ENCODE measurements at places on chromosomes 5 and 9. TPM values are rescaled to one million over a fixed set of nuclear protein-coding genes. Genes with fewer than 3 reads are reported as not detected.

GRCh38 chr5:96835791-96836191, 28.0 kb upstream of the ERAP1 start:
- DNase-seq = no peak

DNA sequence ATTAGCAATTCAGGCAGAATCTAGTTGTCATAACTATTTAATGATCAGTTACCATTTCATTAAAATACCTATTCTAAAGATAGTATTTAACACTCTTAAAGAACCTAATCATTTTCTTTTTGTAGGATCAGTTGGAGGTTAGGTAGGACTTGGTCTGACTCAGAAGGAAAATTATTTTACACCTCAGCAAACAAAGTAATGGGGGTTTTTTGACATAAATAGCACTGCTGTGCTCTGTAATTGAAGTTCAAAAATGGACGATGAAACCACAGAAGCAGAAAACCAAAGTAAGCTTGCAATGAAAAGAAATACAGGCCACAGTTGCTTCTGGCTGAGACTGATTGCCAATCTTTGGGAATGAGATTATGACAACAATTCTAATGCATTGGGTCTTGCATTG, 187.0 kb upstream of the TRPM3 start:
- DNase-seq = no peak

DNA sequence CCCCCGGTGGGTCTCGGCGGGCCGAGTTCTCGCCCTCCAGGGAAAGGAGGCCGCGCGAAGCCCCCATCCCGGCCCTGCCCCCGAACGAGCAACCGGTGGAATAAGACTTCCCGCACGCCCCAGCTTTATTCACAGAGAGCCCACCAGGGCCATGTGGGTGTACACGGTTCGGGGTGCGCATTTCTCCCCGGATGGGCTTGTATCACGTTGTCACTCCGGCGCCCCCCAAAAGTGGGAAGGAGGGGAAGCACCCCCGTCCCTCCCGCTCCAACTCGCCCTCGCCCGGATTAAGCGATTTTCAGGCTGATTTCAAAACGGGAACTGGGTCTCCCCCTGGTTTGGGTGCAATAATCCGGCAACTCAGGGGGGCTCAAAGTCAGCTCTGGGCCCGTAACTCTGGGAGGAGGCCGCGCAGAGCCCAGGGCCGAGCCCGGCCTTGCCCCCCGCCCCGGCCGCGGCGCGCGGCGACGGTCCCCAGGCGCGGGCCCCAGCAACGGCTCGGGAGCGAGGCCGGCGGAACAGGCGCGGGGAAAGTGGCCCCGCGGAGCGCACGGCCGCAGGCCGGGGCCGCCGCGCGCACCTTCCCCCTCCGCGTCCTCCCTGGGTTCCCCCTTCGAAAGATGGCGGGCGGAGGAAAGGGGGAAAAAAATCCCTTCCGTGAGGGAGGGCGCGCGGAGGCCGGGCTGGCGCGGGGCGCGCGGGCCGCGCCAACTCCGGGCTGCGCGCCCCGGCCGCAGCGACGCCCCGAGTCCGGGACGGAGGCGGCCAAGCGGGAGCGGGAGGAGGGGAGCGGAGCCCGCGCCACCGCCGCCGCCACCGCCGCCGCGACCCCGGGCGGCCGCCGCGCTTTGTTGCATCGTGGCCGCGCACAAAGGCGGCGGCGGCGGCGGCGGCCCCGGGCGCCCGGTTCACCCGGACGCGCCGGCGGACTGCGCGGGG, 644 bp downstream of the BRD3 start:
- DNase-seq = peak; percentile 31

GRCh38 chr9:136798708-136799078, 2.6 kb downstream of the CCDC183 start:
- no peak for DNase-seq

DNA sequence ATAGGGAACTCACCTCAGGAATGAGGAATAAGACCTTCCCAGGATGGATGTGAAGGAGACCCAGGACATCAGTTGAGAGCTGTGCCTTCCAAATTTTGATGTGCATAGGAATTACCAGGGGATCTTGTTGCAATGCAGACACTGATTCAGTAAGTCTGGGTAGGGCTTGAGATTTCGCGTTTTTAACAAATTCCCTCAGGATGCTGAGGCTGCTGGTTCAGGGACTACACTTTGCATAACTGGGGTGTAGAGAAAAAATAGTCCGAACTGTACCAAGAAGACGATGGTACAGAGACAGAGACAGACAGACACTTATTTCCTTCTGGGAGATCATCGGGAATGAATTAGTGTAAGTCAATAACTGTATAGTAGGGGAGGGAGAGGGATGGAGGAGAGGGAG, 82.3 kb upstream of the FREM1 start:
- DNase-seq = no peak

DNA sequence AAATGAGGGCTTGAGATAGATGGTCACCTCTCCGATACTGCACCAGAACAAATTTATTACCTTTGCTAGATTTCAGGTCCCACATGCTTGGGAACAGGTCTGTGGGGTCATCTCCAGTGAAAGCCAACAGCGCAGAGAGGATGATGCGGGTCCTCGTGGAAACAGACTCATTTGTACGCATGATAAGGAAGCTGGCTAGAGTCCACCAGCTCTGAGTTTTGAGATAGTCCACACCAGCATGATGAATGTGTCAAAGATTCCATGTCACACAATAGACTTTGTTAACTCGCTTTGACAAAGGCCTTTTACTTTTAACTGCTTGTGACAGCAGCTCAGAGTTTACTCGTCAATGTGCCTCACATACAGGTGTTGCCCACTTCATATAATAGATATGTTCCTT, 105.4 kb upstream of the TBCA start:
- peak; percentile 18 for DNase-seq

DNA sequence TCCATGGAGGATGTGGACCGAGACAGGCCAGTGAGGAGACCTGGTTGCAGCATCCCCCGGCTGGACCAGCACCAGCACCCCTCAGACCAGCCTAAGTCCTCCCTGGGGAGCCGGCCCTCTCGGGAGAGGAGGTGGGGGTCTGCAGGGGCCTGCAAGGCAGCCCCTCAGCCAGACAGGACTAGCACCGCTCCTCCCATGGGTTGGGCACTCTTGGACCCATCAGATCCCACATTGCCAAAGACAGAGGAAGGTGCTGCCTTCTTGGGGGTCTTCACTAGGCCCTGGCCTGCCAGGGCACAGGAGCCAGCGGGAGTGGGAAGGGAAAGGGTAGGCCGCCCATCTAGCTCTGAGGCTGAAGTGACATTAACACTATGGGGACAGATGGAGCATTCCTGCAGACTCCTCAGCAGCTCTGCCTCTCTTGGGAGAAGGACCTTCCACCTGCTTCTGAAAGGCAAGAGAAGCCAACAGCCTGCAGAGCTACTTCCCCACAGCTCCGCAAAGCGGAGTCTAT, 6.8 kb downstream of the IL13 start:
- no peak for DNase-seq

SMIM33 gene
- polyA plus RNA-seq = not detected

CEL gene
- polyA plus RNA-seq = 0.75 TPM

DNA sequence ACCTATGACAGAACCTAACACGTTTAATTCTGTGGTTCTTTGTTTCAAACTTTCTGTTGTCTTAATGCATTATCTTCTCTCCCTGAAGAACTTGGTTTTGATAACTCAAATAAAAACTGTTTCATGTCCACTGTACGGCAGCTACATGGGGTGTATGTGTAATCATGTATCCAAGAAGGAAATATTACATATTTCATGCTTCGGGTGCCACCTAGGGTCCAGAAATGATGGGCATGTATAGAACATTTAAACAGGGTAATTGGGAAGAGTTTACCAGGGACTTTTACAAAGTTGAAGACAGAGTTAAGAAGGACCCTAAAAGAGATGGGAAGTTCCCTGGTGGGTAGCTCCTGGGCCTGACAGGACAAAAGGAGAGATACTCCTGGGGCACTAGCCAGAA, 291.3 kb downstream of the FBXL7 start:
- no peak for DNase-seq

CAPSL gene
- polyA plus RNA-seq = 0.09 TPM

TENT4A gene
- 19.8 TPM for polyA plus RNA-seq

GRCh38 chr5:158908425-158909220, 191.1 kb downstream of the EBF1 start:
- DNase-seq = no peak

DNA sequence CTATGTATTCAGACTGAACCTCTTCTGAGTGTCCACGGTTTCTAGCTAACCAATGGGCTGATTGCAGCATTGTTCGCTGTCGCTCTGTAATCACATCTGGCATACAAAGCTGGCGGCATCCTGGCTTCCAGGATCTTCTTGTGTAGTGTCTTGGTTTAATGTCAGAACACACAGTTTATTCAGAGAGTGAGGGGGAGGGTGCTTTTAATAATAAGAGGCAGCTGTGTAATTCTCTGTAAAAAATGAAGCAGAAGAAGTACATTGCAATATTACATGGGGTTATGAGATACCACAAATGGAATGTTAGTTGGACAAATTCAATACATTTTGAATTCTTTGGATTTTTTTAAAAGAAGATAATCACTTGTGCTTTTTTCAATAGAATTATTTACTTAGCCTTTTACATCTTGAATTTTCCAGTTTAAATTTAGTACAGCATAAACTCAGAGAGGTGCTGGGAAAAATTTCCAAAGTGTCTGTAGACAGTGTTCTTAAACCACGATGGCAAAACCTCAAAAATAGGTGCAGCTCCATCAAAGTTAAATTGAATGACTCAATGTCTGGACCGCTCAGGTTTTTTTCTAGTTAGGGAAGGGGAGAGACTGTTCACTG, 206.0 kb downstream of the PCSK1 start:
- DNase-seq = peak; percentile 97

GRCh38 chr5:169279125-169279524, 21.8 kb downstream of the SLIT3 start:
- DNase-seq = no peak

DNA sequence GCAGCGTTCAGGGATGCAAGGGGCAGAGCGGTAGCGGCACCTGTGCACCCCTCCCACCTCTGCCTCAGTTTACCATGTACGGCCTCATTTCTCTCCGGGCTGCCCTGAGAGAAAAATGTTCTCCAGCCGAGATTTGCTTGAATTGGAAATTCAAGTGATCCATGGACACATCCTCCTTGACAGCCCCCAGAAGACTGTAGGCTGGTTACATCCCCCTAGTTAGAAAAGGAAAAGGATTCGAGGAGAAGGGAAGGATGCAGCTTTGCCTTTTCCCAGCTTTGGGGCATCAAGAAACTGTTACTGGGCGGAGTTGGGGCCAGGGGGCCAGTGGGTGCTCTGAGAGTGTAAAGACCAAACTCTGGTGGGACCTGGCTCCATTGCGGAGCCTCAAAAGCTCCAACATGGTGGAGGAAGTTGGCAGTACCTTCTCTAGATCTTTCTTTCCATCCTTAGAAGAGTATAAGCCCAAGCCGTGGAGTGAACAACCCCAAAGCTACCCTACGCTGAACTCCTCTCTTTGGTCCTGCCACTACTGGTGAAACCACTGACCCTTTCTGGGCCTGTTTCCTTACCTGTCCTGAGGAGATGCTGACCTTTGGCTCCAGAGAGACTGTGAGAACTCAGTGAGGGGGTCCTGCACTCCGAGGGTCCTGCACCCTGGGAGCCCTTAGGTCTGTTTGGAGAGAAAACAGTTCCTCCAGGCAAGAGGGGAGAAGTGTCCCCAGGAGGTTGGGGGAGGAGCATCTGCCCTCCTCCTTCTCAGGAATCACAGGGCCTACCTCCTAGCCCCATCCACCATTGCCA, 1.0 kb upstream of the BARX1 start:
- no peak for DNase-seq

KCNT1 gene
- polyA plus RNA-seq = not detected

DNA sequence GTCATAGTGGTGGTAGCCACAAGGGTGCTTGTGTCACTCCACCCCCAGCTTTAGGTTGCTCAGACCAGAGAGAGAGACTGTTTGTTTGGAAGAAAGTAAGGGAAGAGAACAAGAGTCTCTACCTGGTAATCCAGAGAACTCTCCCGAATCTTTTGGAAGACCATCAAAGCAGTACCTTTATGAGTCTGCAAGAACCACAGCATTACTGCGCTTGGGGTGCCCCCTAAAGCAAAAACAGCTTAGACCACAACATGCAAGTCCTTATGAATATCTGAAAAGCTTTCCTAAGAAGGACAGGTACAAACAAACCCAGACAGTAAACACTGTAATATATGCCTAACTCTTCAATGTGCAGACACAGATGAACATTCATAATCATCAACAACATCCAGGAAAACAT, 1398.6 kb upstream of the C9orf72 start:
- DNase-seq = no peak

DNA sequence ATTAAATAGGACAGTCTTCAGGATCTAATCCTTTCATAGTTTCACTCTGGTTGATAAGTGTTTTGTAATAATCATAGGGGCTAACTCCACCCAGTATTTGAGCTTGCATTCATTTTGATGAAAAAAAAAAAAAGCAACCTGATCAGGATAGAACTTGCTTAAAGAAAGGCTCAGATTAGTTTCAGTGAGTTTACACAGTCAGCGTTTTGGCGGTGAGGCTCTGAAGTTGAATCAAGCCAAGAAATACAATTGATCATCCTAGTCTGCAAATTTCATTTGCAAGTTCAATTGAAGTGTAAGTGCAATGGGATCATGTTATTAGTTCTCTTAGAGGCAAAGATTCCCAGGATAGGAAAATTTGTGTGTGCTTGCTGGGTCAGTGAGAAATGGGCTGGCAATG, 159.7 kb upstream of the ELL2 start:
- no peak for DNase-seq

GRCh38 chr9:136367296-136368145, 4.0 kb upstream of the DNLZ start:
- DNase-seq = no peak

DNA sequence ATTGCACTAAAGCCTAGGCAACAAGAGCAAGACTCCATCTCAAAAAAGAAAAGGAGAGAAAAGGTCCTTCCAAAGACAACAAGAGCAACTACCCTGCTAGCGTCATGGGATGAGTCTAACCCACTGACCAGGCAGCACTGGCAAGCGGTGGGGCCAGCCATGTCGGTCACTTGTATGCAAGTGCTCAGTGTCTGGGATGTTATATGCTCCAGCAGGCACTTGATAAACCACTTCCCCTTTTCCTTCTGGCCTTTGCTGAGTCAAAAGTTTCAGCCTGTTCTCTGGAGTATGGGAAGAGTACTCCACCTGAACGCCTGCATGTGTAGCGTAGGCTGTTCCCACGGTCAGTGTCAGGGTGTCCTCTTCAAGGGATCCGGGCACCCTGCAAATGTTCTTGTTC, 9.2 kb upstream of the MXD3 start:
- DNase-seq = no peak

GRCh38 chr5:109917966-109918365, 228.2 kb downstream of the MAN2A1 start:
- no peak for DNase-seq

DNA sequence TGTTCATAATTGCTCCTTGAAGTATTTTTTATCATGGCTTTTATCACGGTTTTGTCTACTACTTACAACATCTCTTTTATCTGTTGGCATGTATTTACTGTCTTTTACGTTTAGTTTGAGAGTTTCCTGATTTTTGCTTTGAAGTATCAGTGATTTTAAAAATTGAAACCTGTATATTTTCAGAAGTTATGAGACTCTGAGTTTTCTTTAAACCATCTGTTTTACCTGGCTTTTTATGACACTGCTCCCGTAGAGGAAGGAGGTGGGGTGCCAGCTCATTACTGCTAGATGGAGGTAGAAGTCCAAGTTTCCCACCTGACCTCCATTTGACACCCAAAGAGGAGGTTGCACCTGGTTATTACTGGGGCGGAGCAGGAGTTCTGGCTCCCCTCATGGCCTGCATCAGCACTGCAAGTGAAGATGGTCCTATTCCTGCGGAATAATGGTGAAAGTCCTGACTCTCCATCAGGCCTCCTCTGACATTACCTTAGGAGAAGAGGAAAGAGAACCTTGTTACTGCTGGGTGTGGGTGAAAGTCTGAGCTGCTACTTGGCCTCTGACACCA, 10.0 kb upstream of the ZNF131 start:
- no peak for DNase-seq

- no peak for DNase-seq
Observed at GRCh38 chr9:128689293-128689774, 312 bp downstream of the SET start.

- no peak for DNase-seq
Observed at GRCh38 chr5:142100307-142100706, 8.3 kb upstream of the NDFIP1 start.
